ENCODE measurements at places on chromosomes 1 and 21. TPM values are rescaled to one million over a fixed set of nuclear protein-coding genes. Genes with fewer than 3 reads are reported as not detected.

Gene S100A14
- total RNA-seq = not detected

- DNase-seq = no peak
- peaks cover 5% of the 10 kb centered on the region for H3K4me1 ChIP-seq
- no peak overlapping the region for H3K4me3 ChIP-seq
- H3K27me3 ChIP-seq = peaks cover 4% of the 10 kb centered on the region
Measured at GRCh38 chr1:116289193-116289592, 83.9 kb upstream of the ATP1A1 start.

Gene CFHR1
- not detected for total RNA-seq

Gene CA6
- total RNA-seq = not detected

Gene ZNF648
- not detected for total RNA-seq

Gene SLC6A17
- total RNA-seq = not detected

DNA sequence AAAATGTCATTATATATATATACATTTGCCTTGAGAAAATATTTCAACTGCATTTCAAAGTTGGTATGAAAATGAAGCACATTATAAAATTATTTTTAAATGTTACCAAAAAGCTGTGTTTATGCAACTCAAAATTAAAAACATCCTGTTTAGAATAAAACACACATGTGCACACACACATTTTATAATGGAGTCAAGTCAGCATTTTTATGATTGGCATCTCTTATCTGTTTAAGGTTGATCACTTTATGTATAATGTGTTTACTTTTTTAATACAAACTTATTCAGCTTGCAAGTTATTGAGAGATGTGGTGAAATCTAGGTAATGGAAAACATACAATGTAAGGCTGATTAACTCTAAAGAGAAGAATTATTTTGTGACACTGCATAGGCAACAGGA, 80.4 kb downstream of the IFI44 start:
- H3K27ac ChIP-seq = no peak overlapping the region
- H3K27me3 ChIP-seq = no peaks in the 10 kb centered on the region
- H3K36me3 ChIP-seq = no peaks in the 10 kb centered on the region
- H3K4me1 ChIP-seq = no peaks in the 10 kb centered on the region
- DNase-seq = no peak
- H3K4me3 ChIP-seq = no peak overlapping the region

DNA sequence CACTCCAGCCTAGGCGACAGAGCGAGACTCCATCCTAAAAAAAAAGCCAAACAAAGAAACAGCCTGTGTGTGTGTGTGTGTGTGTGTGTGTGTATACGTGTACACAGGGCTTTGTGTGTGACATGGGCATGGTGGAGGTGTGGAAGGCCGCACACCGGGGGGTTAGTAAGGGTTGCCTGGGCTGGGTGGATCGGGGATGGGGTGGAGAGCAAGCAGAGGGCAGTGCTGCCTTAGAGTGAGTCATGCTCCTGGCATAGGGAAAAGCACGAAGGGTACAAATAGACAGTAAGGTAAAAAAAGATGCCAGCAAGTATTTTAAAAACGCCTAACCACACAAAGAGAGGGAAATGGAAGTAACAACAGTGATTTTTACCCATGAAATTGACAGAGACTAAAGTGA, 6.2 kb downstream of the PRMT2 start:
- no peaks in the 10 kb centered on the region for H3K27me3 ChIP-seq
- H3K4me3 ChIP-seq = no peak overlapping the region
- peaks cover 43% of the 10 kb centered on the region for H3K4me1 ChIP-seq

Gene IGSF9
- total RNA-seq = not detected

Gene ERG
- total RNA-seq = not detected

GRCh38 chr1:92051948-92052347, 22.2 kb downstream of the EPHX4 start:
- no peak for DNase-seq
- H3K27ac ChIP-seq = no peak overlapping the region
- no peaks in the 10 kb centered on the region for H3K36me3 ChIP-seq
- H3K4me3 ChIP-seq = no peak overlapping the region
- H3K4me1 ChIP-seq = no peaks in the 10 kb centered on the region
- peaks cover 6% of the 10 kb centered on the region for H3K27me3 ChIP-seq

DNA sequence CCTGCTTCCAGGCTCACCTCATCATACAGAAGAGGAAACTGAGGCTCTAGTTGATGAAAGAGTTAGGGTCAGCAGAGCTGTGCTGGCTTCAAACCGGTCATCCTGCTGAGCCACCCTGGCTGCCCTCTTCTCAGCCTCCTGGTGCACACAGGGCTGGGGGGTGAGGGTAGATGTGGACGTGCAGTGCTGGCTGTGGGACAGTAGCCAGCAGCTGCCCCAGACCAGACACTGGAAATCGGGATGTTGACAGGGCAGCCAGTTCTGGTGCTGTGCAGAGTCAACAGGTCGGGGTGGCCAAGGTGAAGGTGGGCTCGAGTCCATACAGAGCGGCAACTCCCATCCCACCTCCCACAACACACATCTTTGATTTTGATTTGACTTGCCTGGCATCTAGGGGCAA, 1.5 kb upstream of the CLCNKA start:
- no peak overlapping the region for H3K27ac ChIP-seq
- no peaks in the 10 kb centered on the region for H3K4me1 ChIP-seq
- no peaks in the 10 kb centered on the region for H3K27me3 ChIP-seq
- DNase-seq = no peak

Gene ARHGEF11
- 1.0 TPM for total RNA-seq

DNA sequence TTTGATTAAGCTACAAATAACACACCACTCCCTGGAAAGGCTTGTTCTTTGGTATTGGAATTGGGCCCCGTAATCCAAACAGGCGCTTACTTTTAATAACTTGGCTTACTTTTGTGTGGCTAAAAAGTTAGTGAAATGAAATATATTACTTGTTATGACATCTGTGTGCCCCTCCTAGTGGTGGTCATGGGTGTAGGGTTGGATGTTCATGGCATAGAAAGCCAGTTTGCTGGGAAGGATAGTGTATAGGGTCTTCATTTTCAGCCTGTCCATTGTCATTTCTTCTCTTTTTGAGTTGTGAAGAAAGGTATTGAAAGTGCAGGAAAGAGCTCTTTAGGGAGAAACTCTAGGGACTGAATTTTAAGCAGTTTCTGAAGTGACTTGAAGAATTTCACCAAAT, 5.9 kb downstream of the CDC14A start:
- peaks cover 15% of the 10 kb centered on the region for H3K36me3 ChIP-seq
- H3K27ac ChIP-seq = no peak overlapping the region
- H3K4me1 ChIP-seq = peaks cover 56% of the 10 kb centered on the region
- no peak for DNase-seq
- H3K4me3 ChIP-seq = no peak overlapping the region

DNA sequence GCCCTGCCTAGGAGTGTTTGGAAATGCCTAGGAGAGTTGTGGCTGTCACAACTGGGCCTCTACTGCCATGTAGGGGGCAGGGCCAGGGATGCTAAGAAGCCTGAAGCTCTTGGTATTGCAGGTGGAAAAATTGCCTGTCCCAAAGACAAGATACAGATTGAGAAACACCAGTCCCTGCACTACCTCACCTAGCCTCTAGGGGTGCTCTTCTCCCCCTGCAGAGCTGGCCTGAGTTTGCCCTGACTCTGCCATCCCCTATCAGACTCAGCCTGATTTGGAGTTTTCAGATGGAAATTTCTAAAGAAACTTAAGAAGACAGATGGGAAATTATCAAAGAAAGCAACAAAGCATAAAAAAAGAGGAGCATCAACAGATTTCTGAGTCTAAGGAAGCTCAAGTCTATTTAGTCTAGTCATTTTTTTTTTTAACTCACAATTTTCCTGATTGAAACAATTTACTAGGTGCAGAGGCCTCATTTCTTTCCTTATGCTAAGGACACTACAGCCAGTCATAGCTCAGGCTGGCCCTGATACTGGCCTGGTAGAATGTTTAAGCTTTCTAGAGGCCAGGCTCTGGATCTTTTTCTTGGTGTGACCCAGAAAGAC, 61.4 kb upstream of the LRRN2 start:
- no peak overlapping the region for H3K27ac ChIP-seq
- DNase-seq = no peak
- H3K4me3 ChIP-seq = no peak overlapping the region
- H3K4me1 ChIP-seq = no peaks in the 10 kb centered on the region
- H3K36me3 ChIP-seq = no peaks in the 10 kb centered on the region
- H3K27me3 ChIP-seq = peaks cover 14% of the 10 kb centered on the region

DNA sequence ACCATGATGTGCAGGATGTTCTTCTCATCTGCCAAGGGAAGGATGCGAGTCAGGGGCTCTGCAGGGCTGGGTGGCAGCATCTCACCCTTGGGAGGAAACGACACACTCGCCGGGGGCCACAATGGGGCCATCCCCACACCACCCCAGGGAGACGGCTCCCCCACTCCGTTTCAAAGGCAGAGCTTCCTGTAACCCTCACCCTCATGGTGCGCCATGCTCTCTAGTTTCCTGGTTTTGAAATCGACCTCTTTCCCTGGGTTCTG, 20.2 kb downstream of the RIPK4 start:
- DNase-seq = no peak
- no peaks in the 10 kb centered on the region for H3K4me1 ChIP-seq
- H3K36me3 ChIP-seq = no peaks in the 10 kb centered on the region
- H3K27ac ChIP-seq = no peak overlapping the region
- no peaks in the 10 kb centered on the region for H3K27me3 ChIP-seq
- H3K4me3 ChIP-seq = no peak overlapping the region

DNA sequence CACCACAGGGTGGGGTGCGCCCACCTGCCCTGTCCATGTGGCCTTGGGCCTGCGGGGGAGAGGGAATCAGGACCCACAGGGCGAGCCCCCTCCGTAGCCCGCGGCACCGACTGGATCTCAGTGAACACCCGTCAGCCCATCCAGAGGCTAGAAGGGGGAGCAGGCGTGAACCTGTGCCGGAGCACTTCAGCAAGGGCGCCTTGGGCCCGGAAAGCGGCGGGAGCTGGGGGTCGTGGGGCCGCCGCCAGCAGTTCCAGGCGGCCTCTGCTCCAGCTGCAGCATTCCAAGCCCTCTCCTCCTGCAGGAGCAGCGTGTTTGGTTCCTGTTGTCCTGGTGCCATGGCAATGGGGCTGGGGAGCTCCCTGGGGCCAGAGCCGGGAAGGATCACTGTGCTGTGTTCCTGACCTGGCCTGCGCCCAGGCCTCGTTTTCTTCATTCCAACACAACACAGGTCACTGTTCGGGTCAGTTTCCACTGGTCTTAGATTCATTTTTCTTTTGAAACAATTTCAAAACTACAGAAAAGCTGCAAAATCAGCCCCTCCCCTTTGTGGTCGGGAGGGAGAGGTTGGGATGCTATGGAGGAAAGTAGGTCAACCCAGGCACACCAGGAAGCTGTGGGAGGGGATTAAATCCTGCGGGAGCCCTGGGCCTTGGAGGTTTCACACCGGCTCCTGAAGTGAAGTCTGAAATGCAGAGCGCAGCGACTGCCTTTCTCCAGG, 18.8 kb downstream of the SLX9 start:
- peaks cover 17% of the 10 kb centered on the region for H3K36me3 ChIP-seq
- H3K4me1 ChIP-seq = peaks cover 9% of the 10 kb centered on the region
- H3K27me3 ChIP-seq = no peaks in the 10 kb centered on the region
- no peak overlapping the region for H3K27ac ChIP-seq
- DNase-seq = peak; percentile 60
- H3K4me3 ChIP-seq = no peak overlapping the region

Gene DNALI1
- not detected for total RNA-seq

- peak overlapping the region; percentile 64 for H3K27ac ChIP-seq
- peaks cover 28% of the 10 kb centered on the region for H3K4me1 ChIP-seq
- H3K4me3 ChIP-seq = peak overlapping the region; percentile 90
- H3K27me3 ChIP-seq = peaks cover 15% of the 10 kb centered on the region
- no peak for DNase-seq
Measured at GRCh38 chr1:89994231-89994804, 592 bp upstream of the ZNF326 start.

Gene FH
- total RNA-seq = 53.8 TPM

Gene DHRS3
- 96.6 TPM for total RNA-seq

Gene C1QTNF12
- 5.6 TPM for total RNA-seq

Gene MPZ
- total RNA-seq = 6.6 TPM

DNA sequence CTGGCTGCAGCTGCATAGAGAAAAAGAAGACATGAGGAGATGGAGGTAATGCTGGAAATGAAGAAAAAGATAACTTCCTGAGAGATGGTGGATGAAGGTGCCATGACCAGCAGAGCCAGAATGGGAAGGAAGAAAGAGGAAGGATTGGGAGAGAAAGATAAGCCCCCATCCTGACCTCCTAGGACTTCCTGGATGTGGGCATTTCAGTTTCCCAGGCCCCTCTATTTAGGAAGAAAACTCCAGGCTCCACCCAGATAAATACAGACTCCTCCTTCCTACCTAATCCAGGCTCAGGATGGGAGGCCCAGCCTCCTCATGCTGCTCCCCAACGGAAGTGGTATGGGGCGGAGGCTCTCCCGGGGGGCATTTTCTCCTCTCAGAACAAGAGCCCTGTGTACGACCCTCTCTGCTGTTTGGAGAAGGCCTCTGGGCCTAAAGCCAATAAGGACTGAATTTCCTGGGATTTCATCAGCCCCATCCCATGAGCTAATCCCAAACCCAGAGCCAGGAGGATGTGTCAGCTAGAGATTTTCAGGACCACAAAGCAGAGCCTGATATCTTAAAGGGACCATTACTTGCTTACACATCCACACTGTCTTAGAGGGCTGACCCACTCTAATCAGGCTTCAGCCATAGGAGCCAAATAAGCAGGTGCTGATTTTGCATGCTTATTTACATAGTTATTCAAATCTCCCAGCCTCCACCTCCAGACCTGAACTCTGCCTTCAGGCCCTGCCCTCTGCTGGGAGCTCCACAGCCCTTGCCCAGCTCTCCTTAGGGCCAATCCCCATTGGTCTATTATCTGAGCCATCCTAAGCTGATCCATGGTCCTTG, 5.1 kb upstream of the ARHGEF2 start:
- no peak for DNase-seq
- H3K27me3 ChIP-seq = no peaks in the 10 kb centered on the region
- H3K36me3 ChIP-seq = no peaks in the 10 kb centered on the region
- peak overlapping the region; percentile 87 for H3K27ac ChIP-seq
- peaks cover 40% of the 10 kb centered on the region for H3K4me1 ChIP-seq
- no peak overlapping the region for H3K4me3 ChIP-seq

Gene ITLN1
- not detected for total RNA-seq

DNA sequence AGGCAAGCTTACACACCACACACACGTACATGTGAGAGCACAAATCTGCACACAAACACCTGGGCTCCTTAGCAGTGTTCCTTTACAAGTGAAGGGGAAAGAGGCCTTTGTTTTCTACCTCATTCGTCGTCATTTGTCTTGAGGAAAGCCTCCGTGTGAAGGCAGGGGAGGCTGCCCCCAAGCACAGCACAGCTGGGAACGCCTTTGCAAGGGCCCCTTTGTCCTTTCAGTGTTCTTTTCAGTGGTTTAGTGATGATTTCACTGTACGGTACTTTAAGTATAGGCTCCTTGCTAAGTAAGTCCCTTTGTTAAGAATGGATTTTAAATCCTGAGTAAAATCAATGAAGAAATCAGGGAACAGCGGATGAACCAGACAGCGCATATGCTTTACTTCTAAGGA, 94.1 kb downstream of the PGBD5 start:
- peaks cover 12% of the 10 kb centered on the region for H3K4me1 ChIP-seq
- H3K36me3 ChIP-seq = no peaks in the 10 kb centered on the region
- peak; percentile 16 for DNase-seq
- H3K27ac ChIP-seq = no peak overlapping the region
- H3K27me3 ChIP-seq = peaks cover 20% of the 10 kb centered on the region

Gene NKAIN1
- not detected for total RNA-seq

DNA sequence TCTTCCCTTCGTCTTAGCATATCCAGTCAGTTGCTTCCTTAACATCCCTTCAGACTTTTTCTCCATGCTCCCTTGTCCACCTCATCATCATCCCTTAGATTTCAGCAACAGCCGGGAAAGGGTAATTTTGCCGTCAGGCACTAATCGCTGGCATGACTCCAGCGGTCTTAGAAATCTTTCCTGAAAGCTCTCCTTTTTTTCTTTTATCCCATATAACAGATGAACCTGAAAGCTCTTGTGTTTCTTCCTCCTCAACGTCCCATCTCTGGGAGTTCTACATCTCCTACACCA, 10.4 kb upstream of the BOLA1 start:
- DNase-seq = no peak
- H3K27me3 ChIP-seq = no peaks in the 10 kb centered on the region
- no peaks in the 10 kb centered on the region for H3K4me1 ChIP-seq
- no peaks in the 10 kb centered on the region for H3K36me3 ChIP-seq
- H3K4me3 ChIP-seq = no peak overlapping the region

Measured in natural killer cell treated with Interleukin-12 subunit alpha and Interleukin-12 subunit beta and Interleukin-15 and Interleukin-18, amount 100 ng/mL, for 72 hours (primary cell).